ENCODE measurements at places on chromosomes 16 and 17.

DNA sequence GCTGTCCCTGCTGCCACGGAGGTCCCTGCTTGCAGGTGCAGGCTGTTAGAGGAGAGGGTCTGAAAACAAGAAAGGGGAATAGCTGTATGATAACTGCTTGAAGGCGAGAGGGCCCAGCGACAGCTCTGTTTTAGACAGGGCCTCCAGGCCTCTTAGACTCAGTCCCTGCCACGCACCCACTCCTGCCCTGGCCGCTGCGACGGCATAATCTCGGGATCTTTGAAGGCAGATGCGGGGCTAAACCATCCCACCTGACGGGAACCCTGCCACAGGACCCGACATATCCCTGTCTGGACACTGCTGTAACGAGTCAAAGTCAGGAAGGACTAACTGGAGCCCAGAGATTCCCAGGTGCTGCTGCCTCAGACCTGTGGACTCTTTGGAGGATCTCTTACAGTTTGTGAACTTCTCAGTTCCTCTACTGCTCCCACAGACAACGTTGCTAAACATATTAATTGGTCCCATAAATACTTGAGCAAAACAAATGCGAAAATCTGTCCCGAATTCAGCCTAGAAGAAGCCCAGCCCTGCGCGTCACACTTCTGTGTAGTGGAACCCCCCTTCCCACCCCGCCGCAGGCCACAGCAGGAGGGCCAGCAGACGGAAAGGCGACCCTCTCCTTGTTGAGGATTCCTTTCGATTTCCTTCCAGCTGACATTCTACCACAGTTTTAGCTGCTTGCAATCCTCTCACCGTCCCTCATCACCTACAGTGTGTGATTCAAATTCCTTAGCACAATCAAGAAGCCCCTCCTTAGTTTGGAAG, 998 bp upstream of the TMEM11 start:
- DNase-seq = no peak

- DNase-seq = no peak
Measured at GRCh38 chr16:71628810-71629209, 2.8 kb downstream of the MARVELD3 start.

GRCh38 chr16:11964761-11965551, at the start of gene TNFRSF17:
Gene TNFRSF17, plus strand, starts transcription at chr16:11965210. Its CDS starts 115 bp downstream, at chr16:11965325.
- no peak for DNase-seq

DNA sequence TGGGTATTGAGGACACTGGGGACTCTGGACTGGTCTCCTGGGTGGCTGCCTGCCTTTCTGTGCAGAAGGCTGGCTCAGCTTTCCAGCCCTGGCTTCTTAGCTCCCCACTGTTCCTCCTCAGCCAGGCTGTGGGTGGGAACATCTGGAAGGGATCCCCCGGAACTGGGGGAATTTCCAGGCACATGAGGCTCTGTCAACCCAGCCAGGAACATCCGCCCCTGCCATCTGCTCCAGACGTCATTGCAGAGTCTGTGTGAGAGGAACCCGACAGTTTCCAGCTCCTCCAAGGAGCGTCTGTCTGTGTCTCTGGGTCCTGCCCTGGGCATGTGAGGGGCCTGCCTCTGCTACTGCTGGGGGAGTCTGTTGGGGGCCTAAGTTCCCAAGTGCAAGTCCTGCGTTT, 36.2 kb upstream of the CRHR1 start:
- DNase-seq = no peak

GRCh38 chr17:12395733-12396354, 269.8 kb upstream of the MYOCD start:
- no peak for DNase-seq

DNA sequence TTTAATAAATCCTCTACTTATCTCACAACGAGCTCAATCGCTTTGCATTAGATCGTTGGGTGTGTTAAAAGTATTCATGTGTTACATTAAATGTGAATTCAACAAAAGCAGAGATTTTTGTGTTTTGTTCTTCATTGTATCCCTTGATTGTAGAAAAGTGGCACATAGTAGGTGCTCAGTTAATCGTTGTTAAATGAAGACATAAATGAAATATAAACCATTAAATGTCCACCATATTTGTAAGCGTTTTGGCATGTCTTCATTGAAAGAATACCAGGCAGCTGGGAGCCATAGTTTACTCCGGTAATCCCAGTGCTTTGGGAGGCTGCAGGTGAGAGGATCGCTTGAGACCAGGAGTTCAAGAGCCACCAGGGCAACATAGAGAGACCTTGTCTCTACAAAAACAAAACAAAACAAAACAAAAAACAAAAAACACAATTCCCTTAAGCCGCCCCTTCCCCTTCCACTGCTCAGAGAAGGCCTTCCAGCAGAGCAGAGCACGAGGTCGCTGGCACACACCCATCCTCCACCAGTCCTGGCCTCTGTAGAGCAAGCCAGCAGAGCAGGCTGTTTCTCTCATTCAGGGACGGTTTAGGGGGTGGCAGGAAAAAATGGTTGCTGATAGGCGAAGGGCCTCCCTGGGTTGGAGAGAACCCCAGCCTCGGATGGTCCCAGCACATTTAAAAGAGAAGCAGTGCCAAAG, 673 bp upstream of the CHD9 start:
- no peak for DNase-seq
